ENCODE measurements at places on chromosomes 12 and 14.

- DNase-seq: no peak
These were observed 10.9 kb upstream of the MYL2 start for GRCh38 chr12:110931315-110931728.

DNA sequence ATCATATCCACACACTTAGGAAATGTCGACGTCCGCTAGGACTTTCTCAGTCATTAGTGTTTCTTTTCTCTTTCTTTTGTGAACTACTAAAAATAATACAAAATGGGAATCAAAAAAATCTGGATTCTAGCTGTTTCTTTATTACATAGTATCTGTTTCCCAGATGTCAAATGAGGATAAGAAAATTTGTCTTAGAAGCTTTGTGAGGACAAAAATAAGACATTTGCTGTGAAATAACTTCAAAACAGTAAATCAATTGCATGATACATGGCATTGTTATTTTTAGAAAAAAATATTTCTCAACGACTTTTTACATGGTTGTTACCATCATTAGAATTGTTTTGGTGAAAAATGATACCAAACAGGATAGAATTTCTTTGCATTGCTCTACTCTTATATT is 71.4 kb upstream of the IFNG-AS1 start:
- DNase-seq: no peak

DNA sequence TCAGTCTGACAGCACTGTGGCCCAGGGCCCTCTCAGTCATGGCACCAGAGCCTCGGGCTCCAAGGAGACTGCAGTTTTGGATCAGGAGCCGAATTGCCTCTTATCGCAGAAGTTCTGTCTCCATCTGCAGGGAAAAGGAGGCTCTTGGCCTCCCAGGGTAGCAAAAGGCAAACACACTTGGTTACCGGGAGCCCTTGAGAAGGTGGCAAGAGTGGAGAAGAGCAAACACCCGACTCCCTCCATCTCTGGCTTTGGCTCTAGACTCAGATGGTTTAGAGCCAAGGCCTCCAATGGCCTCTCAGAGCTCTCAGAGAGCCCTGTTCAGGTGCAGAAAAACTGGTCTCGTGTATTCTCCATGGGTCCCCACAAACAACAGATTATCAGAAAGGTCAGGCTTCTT is 44.6 kb downstream of the NINJ2 start:
- no peak for DNase-seq

- no peak for DNase-seq
These were observed 43.0 kb downstream of the KLRG1 start for GRCh38 chr12:9032202-9032964.

DNA sequence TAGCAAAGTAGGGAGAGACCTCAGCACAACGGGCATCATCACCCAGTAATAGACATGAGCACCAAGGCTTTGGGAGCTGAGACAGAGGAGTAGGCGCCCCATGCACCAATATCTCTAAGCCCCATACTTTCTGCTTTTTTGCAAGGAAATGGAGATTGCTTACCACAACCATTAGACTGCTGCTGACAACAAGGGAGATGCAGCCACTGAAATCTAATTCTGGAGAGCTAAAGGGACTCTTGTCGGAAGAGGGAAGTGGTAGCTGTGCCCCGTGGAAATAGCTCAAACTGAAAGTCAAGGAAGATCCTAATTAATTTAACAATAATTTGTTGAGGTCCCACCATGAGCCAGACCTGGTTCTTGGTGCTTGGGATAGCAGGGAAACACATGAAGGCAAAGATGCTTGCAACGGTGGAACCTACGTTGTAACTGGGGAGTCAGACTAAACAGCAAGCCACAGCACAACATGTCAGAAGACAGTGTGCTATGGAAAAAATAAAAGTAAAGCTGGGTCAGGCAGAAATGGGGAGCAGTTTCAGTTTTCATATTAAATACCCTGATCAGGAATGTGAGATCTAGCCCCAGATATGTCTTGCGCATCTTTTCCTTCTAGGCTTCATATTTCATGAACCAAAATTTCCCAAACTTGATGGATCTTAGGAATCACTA is 1131.0 kb downstream of the BCL11B start:
- no peak for DNase-seq

DNA sequence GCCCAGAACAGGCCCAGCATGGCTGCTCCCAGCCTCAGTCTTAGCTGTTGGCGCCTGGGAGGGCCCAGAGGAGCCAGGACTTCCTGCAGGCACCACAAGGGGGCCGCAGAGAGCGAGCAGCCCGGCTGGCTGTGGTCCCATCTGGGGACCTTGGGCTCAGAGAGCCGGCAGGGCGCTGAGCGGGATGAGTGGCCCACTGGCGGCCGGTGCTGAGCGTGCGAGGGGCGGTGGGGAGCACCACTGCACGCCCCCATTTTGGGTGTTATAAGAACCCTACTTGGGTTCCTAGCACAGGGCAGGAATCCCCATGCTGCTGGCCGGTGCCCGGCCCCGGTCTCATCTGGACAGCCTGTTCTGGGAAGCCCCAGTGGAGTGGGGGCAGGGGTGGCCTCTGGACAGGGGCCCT is 25.9 kb upstream of the CRIP2 start:
- DNase-seq: peak; percentile 64

DNA sequence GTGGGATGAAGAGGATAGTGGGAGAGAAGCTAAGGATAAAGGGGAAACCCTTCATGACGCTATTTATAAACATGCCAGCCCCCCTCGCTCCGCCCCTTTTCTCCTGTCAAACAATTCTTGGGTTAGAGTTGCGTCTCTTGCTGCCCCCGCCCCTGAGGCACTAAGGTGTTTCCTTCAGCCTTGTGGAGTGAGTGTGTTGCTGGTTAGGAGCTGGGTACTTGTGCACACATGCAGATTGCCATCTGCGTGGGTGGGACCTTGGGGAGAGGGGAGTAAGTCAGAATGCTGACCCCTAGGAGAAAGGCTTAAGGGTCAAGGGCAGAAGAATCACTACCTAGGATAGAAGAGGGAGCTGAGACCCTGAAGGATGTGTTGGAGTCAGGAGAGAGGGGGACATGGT is 5.4 kb downstream of the FOXJ2 start:
- DNase-seq: no peak

DNA sequence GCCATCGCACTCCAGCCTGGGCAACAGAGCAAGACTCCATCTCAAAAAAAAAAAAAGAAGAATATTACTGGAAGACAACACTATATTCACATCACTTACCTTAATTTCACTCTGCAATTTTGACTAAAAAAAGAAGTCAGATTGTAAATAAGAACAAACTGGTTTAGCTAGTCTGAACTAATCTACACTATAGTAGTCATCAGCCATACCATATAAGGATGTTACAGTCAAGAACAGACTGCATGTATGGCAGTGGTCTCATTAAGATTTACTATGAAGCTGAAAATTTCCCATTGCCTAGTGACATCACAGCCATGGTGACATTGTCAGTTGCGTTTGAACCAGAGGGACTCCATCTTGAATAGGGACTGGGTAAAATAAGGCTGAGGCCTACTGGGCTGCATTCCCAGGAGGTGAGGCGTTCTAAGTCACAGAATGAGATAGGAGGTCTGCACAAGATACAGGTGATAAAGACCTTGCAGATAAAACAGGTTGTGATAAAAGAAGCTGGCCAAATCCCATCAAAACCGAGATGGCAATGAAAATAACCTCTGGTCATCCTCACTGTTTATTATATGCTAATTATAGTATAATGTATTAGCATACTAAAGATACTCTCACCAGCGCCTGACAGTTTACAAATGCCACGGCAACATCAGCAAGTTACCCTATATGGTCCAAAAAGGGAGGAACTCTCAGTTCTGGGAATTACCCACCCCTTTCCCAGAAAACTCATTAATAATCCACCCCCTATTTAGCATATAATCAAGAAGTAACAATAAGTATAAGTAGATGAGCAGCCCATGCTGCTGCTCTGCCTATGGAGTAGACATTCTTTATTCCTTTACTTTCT is 51.2 kb downstream of the OSBPL8 start:
- DNase-seq: no peak

DNA sequence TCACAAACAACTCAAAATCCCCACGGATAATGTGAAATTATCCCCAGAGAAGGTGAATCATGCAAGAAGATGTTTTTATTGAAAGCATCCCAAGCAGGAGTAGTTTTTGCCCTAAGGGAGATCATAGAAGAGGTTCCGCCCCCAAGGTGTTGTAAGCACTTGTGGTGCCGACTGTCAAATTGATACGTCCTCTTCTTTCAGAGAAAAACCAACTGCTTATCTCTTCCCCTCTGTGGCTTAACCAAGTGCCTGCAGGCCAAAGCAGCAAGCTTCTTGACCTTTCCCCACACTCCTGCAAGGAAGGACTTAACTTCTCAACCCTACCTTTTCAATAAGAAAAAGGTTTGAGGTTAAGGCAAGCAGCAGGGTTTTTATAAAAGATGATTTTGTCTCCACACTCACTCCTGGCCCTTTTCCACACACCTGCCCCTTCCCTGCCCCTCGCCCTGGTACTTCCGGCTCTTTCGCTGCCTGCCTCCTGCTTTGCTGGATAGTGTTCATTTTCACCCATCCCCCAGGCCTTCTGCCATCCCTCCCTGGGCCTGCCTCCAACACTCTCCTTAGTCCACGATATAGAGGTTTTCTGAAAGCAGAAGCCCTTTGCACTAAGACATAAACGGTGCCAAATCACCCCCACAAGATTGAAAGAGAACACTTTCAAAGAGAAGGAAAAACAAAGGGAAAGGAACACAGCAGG is 114.5 kb downstream of the EGLN3 start:
- no peak for DNase-seq

GRCh38 chr12:452667-453210 is 7.0 kb upstream of the B4GALNT3 start:
- no peak for DNase-seq

DNA sequence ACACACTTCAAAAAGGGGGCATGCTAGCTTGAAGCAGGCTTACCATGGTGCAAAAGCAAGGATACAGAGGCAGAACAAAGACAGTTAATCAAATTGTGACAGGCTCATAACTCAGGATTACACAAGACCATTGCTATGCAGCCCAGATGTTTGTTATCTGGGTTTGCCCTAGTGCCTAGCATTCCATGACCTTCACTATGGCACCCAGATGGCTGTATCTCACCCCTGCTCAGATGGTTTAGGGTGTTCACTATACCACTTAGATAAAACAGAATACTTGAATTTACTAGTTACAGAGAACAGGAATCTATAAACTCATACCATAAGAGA is 56.2 kb downstream of the SDR9C7 start:
- peak; percentile 37 for DNase-seq

- DNase-seq: peak; percentile 29
These were observed 839 bp downstream of the SLC38A1 start for GRCh38 chr12:46267825-46268582.

GRCh38 chr14:26917086-26917485 is 319.3 kb upstream of the NOVA1 start:
- DNase-seq: peak; percentile 85

- DNase-seq: no peak
These were observed 34.7 kb downstream of the C12orf75 start for GRCh38 chr12:105365231-105365630.

DNA sequence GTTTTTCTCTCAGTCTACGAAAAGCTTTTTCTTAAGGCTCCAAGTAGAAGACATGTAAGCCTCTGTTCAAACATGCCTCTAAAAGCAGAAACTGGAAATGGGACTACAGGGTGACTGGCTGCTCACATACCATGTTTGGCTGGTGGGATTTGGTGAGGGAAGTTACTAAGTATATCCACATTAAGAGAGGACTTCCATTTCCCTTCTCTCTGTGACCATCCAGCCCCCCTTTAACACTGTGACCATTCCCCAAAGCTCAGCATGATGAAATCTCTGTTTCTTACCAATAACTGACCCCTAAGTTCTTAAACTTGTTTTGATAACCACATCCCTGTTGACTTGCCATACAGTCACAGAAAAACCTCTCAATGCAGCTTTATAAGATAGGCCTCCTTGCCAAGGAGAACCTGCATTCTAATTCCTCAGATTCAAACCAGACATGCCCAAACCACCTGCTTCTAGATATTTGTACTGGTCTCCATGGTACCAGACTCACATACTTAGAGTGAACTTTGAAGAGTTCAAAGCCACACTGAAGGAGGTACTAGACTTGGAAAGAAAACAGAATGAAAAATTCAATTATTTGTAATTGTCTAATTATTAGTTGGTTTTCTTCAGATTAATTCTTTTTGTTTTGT is 102.2 kb downstream of the VEZT start:
- DNase-seq: no peak

DNA sequence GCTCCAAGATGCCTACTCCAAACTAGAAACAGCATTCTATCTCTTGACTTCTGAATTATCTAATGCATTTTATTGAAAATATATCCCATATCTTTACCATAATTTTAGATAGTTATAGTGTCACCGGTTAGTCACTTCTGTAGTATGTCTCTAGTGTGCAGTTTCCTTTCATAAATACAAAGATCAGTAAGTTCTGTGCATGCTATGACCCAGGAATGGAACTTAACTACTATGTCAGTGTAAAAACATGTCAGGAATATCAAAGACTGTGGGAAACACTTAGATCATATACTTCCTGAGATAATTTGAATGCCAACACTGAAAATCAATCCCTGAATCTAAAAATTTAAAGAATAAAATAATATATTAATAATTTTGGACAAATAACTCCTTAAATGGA is 237.6 kb downstream of the ATXN7L3B start:
- DNase-seq: no peak

GRCh38 chr14:94139421-94139820 is 10.0 kb upstream of the IFI27L2 start:
- no peak for DNase-seq

- DNase-seq: no peak
These were observed 44.4 kb downstream of the IGF1 start for GRCh38 chr12:102435827-102436436.

DNA sequence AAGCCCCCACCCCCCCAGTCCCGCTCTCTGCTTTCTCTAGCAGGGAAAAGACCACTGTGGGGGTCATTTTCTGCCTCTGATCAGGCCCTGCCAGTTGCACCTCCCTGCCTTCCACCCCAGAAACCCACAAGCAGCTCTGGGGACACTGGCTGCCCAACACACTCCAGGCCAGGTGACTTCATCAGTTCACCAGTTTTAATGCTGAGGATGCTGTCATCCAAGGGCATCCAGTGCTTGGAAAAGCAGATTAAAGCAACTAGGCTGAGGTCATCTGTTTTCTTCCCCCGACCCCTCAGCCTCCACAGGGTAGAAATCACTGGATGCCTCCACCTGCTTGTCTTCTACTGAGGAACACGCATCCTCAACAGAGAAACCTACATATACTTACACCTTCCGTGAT is 282.4 kb downstream of the DPF3 start:
- DNase-seq: no peak

GRCh38 chr14:86708846-86709339 is 1178.9 kb downstream of the FLRT2 start:
- DNase-seq: no peak

GRCh38 chr14:33676135-33676566 is 274.7 kb downstream of the EGLN3 start:
- peak; percentile 58 for DNase-seq

Data from fibroblast of pulmonary artery (primary cell).